ENCODE measurements at places on chromosomes 2 and 18.

GRCh38 chr2:68715353-68716041 is 19.1 kb upstream of the ARHGAP25 start:
- H3K4me3 ChIP-seq, result no peak overlapping the region
- DNase-seq, result peak; percentile 73
- H3K36me3 ChIP-seq, result no peaks in the 10 kb centered on the region

- no peaks in the 10 kb centered on the region for H3K36me3 ChIP-seq
- no peak overlapping the region for H3K27ac ChIP-seq
- H3K4me3 ChIP-seq, result no peak overlapping the region
- DNase-seq, result peak; percentile 62
Observed at GRCh38 chr2:240840435-240841060, 20.5 kb upstream of the KIF1A start.

- no peaks in the 10 kb centered on the region for H3K27me3 ChIP-seq
- H3K36me3 ChIP-seq, result no peaks in the 10 kb centered on the region
- H3K4me1 ChIP-seq, result no peaks in the 10 kb centered on the region
- H3K27ac ChIP-seq, result no peak overlapping the region
- no peak overlapping the region for H3K4me3 ChIP-seq
Observed at GRCh38 chr18:10410472-10411308, 43.7 kb upstream of the APCDD1 start.

DNA sequence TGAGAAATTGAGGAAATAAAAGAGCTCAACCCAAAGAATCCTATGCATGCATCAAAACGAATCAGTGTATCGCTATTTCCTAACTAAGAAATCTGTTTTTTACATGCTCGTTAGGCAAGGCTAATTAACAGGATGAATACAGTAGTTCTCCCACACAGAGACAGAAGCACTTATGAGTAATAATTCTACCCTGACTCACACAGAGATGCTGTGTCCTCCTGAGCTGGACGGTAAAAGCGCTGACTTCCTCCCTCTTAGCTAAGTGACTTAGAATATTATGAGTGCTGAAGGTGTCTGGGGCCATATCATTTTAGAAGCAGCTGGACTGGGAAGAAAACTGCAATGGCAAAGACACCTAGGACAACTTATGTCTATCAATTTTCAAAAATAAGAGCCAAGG is 18.5 kb downstream of the PLEKHM3 start:
- H3K27me3 ChIP-seq, result no peaks in the 10 kb centered on the region
- H3K4me3 ChIP-seq, result no peak overlapping the region
- peaks cover 16% of the 10 kb centered on the region for H3K4me1 ChIP-seq
- no peaks in the 10 kb centered on the region for H3K36me3 ChIP-seq
- H3K27ac ChIP-seq, result no peak overlapping the region
- no peak for DNase-seq

DNA sequence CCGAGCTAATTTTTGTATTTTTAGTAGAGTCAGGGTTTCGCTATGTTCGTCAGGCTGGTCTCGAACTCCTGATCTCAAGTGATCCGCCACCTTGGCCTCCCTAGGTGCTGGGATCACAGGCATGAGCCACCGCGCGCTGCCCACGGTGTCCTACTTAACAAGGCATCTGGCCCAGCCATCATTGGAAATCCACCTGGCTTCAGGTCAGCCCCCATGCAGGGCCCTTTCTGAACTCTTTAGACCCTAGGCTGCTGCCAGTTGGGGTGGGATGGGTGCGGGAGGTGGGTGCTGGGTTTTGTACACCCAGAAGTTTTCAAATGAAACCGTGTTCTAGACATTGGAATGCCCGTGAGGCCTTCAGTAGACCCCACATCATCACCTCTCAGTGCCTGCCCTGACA is 26.6 kb upstream of the NT5DC4 start:
- H3K4me1 ChIP-seq, result peaks cover 4% of the 10 kb centered on the region
- H3K27me3 ChIP-seq, result no peaks in the 10 kb centered on the region
- no peak for DNase-seq

DNA sequence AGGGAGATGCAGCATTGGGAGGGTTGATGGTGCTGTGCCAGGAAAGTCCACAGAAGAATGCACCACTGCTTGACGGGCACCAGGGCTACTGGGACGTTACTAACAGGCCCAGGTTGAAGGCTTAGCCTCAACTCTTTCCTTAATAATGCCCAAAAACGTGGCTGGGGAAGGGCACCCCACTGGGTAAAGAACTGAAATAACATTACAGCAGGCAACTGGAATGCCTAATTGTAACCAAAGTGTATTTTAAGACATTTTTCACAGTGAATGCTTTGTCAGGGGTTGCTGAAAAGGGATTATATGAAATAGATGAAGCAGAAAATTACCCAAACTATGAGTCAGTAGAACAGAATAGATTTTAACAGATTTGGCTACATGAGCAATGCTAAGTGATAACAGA is 191.3 kb downstream of the CMPK2 start:
- H3K27me3 ChIP-seq, result no peaks in the 10 kb centered on the region
- H3K27ac ChIP-seq, result no peak overlapping the region
- DNase-seq, result no peak
- H3K4me1 ChIP-seq, result no peaks in the 10 kb centered on the region

- H3K27me3 ChIP-seq, result no peaks in the 10 kb centered on the region
- H3K4me1 ChIP-seq, result no peaks in the 10 kb centered on the region
- H3K4me3 ChIP-seq, result no peak overlapping the region
- H3K36me3 ChIP-seq, result no peaks in the 10 kb centered on the region
- DNase-seq, result no peak
- H3K27ac ChIP-seq, result no peak overlapping the region
Observed at GRCh38 chr2:134690629-134691215, 28.1 kb downstream of the TMEM163 start.

DNA sequence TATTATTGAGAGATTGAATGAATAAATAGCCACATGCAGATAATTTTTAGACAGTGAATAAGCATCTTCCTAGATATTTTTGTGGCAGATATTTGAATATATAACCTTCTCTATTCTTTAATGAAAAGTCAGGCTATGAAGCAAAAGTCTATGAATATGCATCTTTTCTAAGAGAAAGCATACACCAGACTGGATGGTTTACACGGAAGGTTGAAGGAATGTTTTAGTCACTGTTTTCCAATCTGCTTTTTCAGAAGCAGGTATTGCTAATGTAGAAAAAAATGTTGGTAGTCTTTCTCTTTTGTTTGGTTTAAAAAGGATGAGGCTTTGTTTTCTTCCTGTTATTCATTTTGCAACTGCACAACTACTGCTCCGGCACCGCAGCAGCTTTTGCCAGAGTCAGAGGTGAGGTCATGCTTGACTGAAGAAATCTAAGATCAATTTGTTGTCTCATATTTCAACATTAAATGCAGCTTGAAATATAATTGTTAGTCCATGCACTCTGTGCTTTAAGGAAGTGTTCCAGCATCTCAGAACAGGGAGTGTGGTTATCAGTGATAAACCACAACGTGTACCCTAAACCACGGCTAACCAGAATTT is 1540.8 kb upstream of the PIK3C3 start:
- no peaks in the 10 kb centered on the region for H3K36me3 ChIP-seq
- no peak overlapping the region for H3K4me3 ChIP-seq
- H3K4me1 ChIP-seq, result no peaks in the 10 kb centered on the region
- no peak for DNase-seq
- no peak overlapping the region for H3K27ac ChIP-seq

DNA sequence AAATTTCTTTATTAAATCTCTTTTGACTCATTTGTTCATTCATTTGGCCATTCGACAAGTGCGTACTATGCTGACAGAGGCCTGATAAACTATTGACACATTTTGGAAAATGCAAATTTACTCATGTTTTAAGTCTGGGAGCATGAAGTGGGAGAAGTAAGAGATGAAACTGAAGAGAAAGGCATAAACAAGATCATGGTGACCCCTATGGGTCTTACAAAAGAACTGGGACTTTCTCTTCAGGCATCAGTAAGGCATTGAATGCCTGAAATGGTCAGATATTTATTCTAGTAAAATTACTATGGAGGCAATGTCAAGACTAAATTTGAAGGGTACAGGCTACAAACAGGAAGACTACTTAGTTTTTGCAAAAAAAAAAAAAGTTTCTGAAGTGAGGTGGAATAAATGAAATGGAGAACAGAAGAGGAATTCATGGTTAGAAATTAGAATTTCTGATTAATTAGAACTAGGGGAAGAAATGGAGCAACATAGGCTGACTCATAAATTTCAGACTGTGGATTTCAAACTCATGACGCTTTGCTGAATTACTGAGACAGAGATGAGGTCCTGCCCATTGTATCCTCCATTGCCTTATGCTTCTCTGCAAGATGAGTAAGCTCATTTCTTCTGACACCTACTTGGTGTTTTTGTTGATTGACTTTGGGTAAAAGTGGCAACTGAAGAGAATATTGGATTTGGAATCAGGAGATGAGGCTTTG is 32.7 kb downstream of the VSNL1 start:
- H3K4me1 ChIP-seq, result no peaks in the 10 kb centered on the region
- no peak overlapping the region for H3K4me3 ChIP-seq
- no peaks in the 10 kb centered on the region for H3K27me3 ChIP-seq
- no peak for DNase-seq

DNA sequence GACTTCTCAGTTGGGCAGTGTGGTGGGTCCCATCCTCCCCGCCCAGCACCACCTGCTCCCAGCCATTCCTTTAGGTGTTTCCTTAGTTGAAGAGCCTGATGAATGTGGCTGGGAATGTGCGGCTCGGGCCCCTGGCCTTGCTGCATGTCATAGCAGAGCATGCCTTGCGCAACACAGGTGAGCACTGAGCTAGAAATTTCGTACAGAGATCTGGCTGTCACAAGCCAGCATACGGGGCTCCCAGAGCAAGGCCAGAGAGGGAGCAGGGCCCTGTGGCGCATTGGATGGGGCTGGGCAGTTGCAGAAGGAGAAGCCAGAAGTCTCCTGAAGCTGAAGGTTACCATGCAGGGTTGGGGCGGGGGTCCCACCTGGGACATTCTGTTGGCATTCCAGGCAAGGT is 129.7 kb downstream of the WDSUB1 start:
- no peaks in the 10 kb centered on the region for H3K36me3 ChIP-seq
- no peak overlapping the region for H3K4me3 ChIP-seq
- H3K4me1 ChIP-seq, result peaks cover 71% of the 10 kb centered on the region

GRCh38 chr18:62809900-62810299 is 94.6 kb downstream of the PHLPP1 start:
- no peak overlapping the region for H3K4me3 ChIP-seq
- DNase-seq, result no peak
- no peaks in the 10 kb centered on the region for H3K36me3 ChIP-seq
- no peaks in the 10 kb centered on the region for H3K27me3 ChIP-seq
- peak overlapping the region; percentile 32 for H3K27ac ChIP-seq
- H3K4me1 ChIP-seq, result peaks cover 8% of the 10 kb centered on the region

- H3K4me1 ChIP-seq, result peaks cover 46% of the 10 kb centered on the region
- no peaks in the 10 kb centered on the region for H3K36me3 ChIP-seq
- DNase-seq, result peak; percentile 96
- peak within 1 kb of the TSS; percentile 74 for H3K27ac ChIP-seq
- no peak within 1 kb of the TSS for H3K4me3 ChIP-seq
- H3K27me3 ChIP-seq, result no peaks in the 10 kb centered on the region
Observed at GRCh38 chr2:26640781-26641564, at the start of gene CIB4. CIB4 (minus strand) TSS chr2:26641366; CDS start chr2:26641314, 52 bp downstream.

DNA sequence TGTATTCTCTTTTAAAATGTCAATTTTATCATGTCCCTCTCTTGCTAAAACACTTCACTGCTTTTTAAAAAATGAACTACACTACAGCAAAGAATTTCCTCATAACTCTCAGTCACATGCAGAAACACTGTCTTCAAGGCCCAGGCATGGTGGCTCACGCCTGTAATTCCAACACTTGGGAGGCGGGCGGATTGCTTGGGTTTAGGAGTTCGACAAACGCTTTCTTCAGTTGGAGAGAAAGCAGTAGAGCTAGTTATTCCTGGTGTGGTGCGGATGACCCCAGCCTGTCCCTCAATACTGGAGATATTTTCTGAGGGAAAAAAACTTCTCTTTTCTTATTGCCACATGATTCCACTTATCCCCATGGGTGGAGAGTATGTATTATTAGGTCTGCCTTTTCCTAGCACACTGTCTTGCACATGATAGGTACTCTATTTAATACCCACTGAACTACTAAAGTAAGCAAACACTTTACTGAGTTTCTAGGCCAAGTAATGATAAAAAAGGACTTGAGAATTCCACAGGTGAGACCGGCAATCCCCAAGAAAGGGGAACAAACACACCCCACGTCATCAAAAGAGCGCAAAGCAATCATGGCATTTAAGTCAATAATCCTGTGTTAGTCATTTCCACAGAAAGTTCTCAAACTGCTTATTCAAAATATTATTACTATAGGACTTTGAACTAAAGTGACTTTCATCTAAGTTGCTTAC is 77.1 kb downstream of the SPIRE1 start:
- no peaks in the 10 kb centered on the region for H3K27me3 ChIP-seq
- no peaks in the 10 kb centered on the region for H3K36me3 ChIP-seq
- no peak overlapping the region for H3K27ac ChIP-seq

DNA sequence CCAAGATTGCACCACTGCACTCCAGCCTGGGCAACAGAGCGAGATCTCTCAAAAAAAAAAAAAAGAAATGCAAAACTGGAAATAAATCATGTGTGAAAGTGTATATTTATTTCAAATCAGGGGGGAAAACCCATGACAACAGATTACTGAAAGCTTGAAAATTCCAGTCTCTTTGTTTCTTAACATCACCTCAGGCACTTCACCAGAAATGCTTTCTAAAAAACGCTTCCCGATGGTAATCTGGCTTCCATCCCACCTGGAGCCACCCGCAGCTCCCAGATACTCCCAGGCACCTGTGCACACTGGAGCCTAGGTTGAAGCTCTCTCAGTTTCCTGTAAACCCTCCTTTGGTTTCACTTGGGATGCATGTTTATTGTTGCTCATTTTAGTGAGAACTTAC is 7.2 kb upstream of the ITGB6 start:
- H3K27me3 ChIP-seq, result no peaks in the 10 kb centered on the region
- no peak overlapping the region for H3K4me3 ChIP-seq
- DNase-seq, result no peak
- no peaks in the 10 kb centered on the region for H3K36me3 ChIP-seq
- peaks cover 14% of the 10 kb centered on the region for H3K4me1 ChIP-seq
- peak overlapping the region; percentile 49 for H3K27ac ChIP-seq

Measured in thyroid gland (tissue), 4 donors.